ENCODE measurements at places on chromosomes 6 and 20.

DNA sequence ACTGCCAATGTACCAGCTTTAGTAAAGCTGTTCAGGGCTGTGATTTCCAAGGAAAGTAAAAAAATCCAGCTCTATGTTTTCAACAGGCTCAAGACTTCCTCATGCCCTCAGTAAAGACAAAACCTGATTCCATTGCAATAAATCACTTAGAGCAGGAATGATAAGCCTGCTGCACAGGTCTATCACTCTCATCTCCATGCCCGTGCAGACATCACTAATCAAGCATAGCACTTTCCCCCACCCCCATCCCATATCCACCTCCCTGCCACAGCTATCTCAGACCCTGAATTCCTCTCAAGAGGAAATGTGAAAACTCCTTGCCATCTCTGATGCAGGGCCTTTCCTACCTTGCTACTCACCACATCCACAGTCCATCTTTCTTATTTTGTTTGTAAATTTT is 554.9 kb downstream of the MAFB start:
- DNase-seq = no peak

DNA sequence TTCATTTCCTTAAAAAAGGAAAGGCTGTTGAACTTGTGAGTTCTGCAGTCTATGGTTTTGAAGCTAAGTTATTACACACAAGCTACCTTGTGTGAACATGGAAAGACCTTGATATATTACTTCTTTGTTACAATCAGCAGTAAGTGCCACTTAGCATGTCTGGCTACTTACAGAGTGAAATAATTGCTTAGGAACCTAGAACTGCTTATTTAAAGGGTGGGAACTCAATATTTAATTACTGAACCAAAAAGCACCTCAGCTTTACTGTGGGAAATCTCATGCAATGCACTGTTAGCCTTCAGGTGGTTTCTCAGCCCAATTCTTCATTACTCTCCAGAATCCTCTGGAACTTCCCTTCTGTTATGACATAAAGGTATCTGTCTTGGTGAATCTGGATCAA is 17.9 kb downstream of the PERP start:
- DNase-seq = no peak

- no peak for DNase-seq
Measured at GRCh38 chr20:58464838-58465237, 50.4 kb downstream of the APCDD1L start.

DNA sequence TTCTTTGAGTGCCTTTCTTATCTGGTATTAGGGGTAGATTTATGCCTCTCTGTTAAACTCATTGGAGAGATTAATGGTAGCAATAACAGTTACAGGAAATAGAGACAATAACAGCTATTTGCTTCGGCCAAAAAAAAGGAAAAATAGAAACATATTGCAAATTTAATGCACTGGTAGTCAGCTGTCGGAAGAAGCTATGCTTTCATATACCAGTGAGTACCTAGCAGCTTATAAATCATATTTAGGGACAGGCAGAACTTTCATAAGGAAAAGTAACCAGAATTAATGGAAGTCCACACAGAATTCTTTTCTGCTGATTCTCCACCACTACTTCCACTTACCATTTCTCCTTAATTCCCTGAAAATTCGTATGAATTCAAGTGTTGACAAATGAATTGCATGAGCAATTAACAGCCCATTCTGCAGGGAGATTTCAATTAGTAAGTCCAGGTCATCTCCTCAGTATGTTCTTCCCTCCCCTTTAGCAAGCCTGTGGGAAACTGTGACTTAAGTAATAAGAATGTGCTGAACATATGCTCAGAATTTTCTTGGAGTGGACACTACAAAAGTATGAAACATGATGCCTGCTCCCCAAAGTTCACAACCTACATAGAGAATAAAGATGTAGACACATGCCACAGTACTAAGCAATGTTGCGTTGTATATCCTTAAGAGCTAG is 196.7 kb upstream of the KCNQ5 start:
- DNase-seq = no peak

GRCh38 chr20:34781220-34781619 is 44.2 kb downstream of the NCOA6 start:
- DNase-seq = no peak

DNA sequence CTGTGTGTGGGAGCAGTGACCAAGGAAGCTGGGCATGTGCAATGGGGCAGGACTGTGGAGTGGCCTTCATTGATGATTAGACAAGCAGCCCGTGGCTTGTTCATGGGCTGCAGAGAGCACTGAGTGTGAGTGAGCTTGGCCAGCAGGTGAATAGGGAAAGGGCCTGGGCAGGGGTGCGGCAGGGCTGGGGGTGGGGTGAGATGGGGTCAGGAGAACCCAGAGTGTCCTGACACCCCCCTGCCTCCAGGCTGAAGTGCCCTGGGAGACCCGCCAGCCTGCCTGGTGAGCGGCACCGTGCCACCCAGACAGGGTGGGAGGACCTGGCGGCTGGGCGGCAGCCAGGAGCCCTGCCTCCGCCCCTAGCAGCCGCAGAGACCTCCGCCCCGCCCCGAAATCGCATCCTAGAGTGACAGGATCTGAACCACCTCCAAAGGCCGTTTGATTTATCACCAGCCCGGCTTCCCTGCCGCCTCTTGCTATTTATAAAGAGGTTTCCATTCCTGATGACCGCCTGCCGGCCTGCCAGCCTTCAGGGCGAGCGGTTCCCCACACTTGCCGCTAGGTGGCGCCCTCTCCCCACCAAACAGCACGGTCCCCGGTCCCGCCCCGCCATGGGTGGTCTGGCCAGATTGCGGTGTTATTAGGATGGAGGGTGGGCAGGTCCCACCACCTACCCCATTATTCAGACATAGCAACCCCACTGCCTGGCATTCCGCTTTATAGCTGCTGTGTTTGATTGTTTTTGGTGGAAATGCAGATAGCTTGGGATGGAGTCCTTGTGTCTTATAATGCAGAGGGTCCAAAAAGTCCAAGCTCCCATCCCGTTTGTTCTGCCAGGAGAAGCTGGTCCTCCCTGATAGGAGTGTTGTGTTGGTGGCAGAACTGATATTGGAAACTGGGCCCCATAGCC is 3.5 kb downstream of the MYLK2 start:
- DNase-seq = peak; percentile 75

DNA sequence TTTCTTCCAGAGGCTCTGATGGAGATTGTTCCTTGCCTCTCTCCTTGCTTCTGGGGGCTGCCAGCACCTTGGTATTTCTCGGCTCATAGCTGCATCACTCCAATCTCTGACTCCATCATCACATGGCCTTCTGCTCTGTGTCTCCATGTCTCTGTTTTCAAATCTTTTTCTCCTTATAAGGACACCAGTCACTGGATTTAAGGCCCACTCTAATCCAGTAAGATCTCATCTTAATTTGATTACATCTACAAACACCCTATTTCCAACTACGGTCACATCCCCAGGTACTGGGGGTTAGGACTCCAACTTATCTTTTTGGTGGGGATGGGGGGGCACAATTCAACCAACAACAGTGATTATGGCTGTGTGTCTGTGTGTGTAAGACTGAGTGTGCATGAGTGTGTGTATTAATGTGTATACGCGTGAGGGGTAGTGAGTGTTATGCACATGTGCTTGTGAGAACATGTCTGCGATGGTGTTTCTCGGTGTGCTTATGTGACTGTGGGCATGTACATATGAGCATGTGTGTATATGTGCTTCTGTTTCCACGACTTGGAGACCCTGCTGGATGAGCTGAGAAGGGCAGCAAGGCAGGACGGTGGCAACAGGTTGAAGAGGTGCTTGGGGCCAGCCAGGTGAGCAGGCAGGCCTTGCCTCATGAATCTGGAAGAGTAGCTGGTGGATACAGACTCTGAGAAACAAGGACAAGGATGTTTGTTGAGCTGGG is 130.5 kb downstream of the MRPL14 start:
- no peak for DNase-seq

- DNase-seq = no peak
Measured at GRCh38 chr6:166301611-166302529, 6.3 kb downstream of the PRR18 start.

DNA sequence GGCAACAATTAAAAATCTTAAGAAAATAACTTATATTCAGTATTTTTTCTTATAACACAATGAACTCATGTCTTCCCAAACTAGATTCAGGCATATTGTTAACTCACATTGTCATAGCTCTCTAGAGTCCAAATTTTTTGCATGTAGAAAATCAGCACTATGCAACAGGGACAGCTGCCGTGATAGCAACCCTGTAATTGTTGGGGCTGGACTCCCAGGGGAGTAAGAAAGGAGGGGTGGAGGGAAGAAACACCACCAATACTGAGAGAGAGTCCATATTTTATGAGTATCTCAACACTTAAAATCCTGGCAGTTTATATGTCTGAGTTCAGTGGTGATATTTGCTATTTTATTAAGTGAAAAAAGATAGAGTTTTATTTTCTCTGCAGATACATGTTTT is 89.6 kb upstream of the HS3ST5 start:
- DNase-seq = no peak

GRCh38 chr20:60237981-60238380 is 279.8 kb downstream of the CDH26 start:
- DNase-seq = no peak

- no peak for DNase-seq
Measured at GRCh38 chr6:79353226-79353625, 118.7 kb upstream of the HMGN3 start.

- DNase-seq = no peak
Measured at GRCh38 chr6:166786704-166787293, 159.7 kb upstream of the RPS6KA2 start.

DNA sequence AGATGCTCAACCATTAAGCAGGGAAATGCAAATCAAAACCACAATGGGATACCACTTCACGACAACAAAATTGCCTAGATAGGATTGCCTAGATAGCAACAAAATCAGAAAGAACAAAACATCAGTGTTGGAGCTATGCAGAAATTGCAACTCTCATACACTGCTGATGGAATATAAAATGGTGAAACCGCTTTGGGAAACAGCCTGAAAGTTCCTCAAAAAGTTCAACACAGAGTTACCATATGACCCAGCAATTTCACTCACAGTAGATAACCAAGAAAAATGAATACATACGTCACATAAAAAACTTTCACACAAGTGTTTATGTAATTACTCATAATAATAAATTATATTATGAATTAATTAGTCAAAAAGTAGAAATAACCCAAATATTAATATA is 78.3 kb downstream of the MAFB start:
- DNase-seq = no peak

DNA sequence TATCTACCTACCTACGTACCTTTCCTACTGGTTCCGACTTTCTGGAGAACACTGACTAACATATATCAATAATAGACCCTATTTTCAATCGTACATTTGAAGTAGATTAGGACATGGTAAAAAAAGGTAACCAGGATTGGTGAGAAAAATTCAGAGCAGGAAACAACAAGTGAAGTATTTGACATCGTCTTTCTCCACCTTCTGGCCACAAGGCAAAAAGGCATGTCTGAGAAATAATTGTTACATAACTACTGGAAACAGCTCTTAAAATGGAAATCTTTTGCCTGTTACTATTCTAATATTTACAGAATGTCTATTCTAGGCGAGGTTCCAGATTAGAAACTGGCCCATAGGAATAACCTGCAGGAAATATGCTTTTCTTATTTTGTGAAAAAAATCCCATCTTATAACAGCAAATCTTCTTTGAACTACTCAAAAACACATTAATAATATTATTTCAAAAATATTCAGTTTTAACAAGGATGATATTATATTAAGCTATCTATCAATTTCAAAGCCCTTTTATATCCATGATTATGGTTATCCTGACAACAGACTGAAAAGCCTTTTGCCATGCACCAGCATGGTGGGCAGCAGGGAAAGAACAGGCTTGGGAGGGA is 80.8 kb downstream of the RCAN2 start:
- DNase-seq = no peak

DNA sequence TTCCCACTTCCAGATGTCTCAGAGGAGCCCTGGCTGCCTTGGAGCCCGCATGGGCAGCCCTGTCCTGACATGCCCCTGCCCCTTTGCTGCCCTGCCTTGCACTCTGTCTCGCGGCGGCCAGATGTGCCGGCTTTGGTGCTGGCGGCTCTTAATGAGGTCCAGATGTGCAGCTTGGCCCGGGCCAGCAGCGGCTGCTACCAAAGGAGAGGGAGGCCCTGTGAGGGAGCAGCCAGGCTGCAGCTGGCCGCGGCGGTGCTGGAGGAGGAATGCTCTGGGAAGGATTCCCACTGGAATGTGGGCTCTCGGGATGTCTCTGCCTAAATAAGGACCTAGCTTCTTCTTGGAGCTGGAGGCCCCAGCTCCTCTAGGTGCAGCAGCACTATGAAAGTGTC is 72.4 kb downstream of the FGD2 start:
- no peak for DNase-seq

DNA sequence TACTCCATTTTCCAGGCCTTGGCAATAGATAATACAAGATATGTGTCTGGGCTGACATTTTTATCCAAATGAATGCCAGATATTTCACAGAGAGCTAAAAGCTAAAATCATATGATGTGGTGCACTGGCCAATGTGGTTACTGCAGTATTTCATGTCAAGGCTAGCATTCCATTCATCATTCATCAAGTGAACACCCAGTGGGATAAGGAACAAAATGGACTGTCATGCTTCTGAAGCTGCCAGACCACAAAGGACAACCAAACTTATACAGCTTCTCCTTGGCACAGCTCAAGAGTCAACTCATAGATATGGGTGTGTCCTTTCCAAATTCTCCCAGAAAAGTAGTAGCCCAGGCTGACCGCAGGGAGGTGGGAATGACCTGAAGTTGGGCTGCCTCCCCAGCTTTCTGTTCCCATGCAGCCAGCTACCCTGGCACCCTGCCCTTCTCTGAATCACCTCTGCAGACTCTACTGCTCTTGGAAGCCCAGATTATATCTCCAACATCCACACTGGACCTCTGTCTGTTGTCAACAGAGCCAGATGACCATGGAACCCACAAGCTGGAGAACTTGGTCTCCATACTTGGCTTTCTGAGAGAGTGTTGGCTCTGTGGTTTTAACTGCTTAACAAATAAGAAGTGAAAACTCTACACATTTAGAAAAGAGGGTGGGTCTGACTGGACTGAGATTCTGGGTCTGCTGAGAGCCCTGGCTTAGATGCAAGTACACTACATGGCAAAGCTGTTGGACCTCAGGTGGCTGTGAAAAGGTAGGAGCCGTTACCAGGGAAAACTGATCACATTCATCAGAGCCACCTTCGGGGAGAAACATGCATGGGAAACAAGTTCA is 122.8 kb downstream of the ALDH8A1 start:
- DNase-seq = no peak
